ENCODE measurements at places on chromosomes 6 and 20.

DNA sequence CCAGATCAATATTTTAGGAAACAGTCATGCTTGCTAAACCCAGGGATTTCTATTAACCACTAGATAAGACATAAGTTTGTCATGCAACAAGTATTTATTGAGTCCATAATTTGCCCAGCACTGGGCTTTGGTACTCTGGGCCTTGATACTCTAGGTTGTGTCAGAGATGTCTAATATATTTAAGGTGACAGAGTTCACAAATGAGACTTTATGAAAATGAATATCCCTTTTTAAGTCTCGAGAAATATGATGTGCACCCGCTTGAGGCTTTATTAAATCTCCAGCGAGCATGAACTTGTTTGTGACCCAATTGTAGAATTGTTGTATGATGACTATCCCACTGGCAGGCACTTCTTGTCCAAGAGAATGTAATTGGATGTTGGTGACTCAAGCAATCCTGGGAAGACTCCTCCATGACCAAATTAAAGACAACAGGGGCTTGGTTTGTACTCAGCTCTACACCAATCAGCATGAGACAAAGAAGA, 109.2 kb downstream of the ESR1 start:
- DNase-seq: no peak

DNA sequence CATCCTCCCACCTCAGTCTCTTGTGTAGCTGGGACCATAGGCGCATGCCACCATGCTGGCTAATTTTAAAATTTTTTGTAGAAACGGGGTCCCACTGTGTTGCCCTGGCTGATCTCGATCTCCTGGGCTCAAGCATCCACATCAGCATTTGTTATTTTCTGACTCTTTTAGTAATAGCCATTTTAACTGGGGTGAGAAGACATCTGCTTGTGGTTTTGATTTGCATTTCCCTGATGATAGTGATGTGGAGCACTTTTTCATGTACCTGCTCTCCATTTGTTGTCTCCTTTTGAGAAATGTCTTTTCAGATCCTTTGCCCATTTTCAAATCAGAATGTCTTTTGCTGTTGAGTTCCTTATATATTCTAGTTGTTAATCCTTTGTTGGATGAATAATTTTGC, 22.2 kb upstream of the TULP4 start:
- DNase-seq: no peak

- no peak for DNase-seq
These were observed 73.8 kb upstream of the SCP2D1 start for GRCh38 chr20:18739751-18740166.

DNA sequence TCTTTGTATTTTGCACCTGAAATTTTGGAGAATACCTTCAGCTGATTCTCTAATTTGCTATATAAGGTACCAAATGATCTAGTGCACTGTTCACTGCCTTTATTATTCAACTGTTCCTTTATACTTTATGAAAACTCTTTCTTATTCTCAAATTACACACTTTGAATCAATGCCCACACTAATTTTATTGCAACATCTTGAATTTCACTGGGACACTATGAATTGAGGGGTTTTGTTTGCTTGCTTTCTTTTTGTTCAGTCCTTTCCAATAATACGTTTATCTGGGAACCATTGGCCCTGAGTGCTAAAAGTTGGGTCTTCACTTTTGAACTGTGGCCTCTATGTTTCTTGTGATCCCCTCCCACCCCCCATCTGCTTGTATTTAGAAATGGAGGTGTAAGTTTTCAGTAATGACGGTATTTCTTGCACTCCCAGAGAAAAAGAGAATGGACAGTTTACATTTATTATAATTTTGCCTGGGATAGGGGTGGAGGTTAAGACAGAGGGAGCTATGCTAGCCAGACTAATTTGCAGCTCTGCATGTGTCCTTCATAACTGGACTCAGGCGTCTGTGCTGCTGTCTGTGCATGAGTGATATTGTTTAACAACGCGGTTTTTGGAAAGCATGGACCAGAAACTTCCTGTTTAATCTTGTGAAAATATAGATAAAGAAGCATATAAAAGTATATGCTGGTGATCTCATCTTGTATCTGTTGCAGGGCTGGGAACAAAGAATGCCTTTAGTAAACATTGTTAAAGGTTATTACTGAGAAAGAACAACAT, 98.1 kb downstream of the DNAH8 start:
- no peak for DNase-seq
